ENCODE measurements at places on chromosomes 16 and 17.

DNA sequence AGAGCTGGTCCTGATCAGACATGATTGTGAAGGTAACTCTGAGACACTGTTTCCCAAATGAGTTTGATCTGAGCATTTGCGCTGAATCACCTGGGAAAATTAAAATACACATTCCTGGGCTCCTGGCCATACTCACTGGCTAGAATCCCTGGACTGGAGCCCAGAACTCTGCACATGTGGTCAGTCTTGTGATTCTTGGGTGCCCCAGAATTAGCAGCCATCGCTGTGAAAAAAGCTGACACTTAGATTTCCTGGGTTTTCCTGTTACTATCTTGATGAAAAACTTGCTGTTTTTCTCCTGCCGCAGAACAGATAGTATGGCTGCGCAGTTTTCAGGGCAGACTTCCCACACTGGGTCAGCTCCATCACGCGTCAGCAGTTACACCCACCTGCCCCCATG, 24.6 kb downstream of the NECAB2 start:
- DNase-seq = peak; percentile 29

DNA sequence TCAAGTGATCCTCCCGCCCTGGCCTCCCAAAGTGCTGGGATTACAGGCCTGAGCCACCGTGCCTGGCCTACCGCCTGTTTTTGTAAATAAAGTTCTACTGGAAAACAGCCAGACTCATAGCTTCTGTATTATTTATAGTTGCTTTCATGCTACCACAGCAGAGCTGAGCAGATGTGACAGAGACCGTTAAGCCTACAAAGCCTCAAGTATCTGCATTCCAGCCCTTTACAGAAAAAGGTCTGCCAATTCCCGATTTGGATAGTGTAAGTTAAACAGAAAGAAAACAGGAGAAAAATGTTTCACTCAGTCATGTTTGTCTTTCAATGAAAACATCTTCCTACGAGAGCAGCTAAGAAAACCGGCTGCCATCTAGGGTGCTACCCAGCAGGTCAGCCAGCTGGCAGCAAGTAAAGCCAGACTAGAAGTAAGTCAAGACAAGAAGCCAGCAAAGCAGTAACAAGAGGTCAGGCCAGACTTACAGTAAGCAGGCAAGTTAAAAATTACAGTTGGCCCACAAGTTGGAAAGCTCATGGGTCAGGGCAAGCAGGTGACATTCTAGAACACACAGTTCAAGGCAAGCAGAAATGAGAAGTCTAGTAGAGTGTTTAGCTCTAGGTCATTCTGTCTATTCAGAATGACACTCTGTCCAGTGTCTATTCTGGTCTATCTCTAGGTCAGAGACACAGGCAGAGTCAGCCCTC, 17.7 kb downstream of the NCBP3 start:
- DNase-seq = peak; percentile 33

GRCh38 chr16:2163211-2163881, 7.8 kb downstream of the TRAF7 start:
- no peak for DNase-seq

DNA sequence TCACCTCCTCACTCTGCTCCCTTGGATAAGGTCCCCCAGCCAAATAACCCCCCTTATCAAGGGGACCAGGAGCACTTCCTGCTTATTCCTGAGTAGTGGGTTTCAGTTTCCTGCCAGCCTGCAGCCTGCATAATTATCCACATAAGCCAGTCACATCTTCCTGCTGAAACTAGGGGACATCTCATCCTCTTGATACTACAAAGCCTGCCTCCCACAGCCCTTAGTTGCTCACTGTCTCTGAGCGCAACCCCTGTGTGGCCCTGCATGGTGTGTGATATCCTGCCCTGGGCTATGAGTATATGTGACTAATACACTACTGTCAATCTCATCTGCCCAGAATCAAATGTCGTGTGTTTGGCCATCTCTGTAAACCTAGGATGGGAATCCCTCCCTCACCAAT, 8.0 kb upstream of the XYLT2 start:
- no peak for DNase-seq

- DNase-seq = peak; percentile 95
Measured at GRCh38 chr17:61410141-61411010, 10.7 kb downstream of the TBX2 start.

DNA sequence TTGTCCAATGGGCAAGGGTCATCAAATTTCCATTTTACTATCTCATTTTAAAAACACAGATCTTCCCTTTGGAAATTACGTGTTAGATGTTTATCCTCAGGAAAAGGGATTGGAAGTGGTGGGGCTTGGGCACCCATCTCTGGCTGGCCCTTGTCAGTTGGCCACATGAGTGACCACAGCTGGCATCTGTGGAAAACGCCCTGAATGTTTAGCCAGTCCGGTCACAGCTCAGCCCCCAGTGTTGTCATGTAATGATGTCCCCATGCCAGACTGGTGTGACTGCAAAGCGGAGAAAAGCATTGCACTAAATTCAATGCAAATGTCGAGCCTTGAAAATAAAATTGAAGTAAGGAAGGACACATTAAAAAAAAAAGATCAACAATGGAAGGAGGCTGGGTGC, 53.0 kb downstream of the TMC6 start:
- DNase-seq = no peak

- peak; percentile 95 for DNase-seq
Measured at GRCh38 chr16:51431517-51432241, 280.6 kb upstream of the SALL1 start.

- DNase-seq = peak; percentile 54
Measured at GRCh38 chr17:55451203-55451641, 29.6 kb upstream of the MMD start.

GRCh38 chr17:71872843-71873485, 247.9 kb upstream of the SOX9 start:
- no peak for DNase-seq

GRCh38 chr17:79633154-79633553, 22.3 kb upstream of the RBFOX3 start:
- DNase-seq = no peak

- DNase-seq = peak; percentile 27
Measured at GRCh38 chr16:89864527-89864820, 8.9 kb upstream of the TCF25 start.

GRCh38 chr17:50806141-50806643, 29.2 kb upstream of the WFIKKN2 start:
- no peak for DNase-seq

DNA sequence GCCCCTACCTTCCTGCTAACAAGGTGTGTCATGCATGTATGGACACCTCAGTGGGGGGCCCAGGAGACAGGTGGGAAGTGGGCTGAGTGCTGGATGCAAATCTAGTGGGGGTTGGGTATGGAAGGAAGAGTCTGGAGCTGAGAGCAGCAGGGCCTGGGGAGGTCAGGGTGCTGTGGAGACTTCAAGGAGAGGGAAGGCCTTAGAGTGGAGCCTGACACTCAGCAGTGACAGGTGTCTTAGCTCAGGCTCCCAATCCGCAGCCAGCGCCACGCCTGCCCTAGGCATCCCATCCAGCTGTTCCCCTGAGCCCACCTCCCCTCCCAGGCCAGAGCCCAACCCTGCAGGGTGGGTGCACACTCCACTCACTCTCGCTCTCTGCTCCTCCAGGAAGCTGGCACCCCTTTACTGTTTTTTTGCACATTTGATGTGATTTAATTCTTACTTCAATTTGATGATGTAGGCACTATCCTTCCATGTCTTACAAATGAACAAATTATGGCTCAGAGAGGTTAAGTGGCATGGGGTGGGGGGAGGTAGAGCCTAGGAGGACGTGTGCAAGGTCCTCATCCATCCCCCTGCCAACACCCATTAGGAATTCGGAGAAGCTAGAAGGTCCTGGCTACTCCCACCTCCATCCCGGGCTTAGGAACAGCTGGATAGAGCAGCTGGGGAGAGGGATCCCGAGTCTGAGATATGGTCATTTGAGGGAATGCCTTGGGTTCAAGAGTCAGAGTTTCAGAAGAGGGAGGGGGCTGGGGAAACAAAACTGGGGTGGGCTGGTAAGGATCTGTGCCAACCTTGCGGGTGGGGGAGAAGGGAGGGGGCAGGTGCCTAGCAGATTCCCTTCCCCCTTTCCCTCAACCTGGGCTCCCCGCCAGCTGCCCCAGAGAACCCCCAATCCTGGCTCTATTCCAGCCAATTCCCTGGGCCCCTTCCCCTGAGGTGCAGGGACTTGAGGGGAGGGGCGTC, 2.1 kb downstream of the FAM171A2 start:
- DNase-seq = no peak

GRCh38 chr16:51916814-51917213, 630.1 kb downstream of the TOX3 start:
- no peak for DNase-seq

DNA sequence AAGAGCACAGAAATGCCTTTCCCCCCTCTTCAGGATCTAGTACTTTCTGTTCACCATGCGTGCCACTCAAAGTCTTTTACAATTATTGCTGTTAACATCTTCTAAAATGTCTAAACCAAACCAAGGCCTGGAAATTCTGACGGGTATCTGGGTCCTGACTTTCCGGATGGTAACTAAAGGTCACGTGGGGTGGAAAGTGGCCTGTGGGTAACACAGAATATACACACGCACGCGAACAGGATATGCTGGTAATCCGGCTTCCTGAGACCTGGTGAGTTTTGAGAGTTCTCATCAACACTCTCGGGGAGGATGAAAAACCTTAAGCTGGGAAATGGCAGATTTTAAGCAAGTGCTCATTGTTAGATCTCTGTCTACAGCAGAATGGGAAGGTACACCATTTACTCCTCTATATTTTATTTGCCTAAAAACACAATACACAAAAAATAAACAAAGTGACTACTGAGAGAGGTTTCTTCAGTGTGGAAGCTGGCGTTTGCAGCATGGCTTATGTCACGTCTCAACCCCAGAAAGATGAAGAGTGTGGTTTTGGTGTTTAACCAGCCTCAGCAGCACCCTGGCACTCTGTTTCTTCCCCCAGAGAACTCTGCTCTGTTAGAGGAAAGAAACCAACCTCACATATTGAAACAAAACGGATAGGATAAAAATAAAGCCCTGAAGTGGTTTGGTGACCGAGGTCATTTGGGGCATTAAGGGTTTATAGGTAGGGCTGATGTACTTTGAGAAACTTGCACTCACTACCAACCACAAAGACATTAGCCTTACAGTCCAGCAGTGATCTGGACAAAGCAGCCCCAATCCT, 37.3 kb downstream of the SMG6 start:
- DNase-seq = no peak

GRCh38 chr17:47763913-47764582, 31.0 kb downstream of the TBX21 start:
- DNase-seq = no peak

DNA sequence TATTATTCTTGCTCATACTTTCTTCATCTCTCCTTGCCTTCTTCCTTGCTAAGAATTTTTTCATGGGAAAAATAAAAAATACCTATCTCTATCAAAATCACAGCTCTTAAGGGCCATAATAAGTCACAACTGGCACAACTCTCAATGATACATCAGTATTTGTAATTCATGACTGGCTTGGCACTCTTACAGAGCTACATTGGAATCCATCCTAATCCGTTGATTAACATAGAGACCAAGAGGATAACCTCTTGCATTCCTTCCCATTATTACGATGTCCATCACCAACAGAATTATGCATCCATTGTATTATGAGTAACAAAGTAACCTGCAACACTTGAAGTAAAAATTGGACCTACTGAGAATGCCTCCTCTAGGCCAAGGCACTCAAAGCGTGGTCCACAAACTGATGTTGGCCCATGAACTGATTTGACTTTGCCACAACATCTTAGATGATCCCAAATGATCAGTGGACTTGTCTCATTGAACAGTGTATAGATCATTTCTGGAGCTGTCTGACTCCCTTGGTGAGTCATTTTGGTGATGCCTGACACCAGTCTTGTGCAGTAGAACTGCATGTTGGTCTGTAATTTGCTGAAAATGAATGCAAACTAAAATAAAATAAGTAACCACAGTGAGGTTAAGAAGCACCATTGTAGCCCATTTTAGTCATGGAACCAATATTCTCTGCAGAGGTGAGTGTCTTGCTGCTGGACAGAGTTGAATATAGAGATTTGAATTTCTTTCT, 163.2 kb downstream of the AXIN2 start:
- no peak for DNase-seq

GRCh38 chr17:31072186-31072585, 22.6 kb upstream of the NF1 start:
- peak; percentile 94 for DNase-seq

DNA sequence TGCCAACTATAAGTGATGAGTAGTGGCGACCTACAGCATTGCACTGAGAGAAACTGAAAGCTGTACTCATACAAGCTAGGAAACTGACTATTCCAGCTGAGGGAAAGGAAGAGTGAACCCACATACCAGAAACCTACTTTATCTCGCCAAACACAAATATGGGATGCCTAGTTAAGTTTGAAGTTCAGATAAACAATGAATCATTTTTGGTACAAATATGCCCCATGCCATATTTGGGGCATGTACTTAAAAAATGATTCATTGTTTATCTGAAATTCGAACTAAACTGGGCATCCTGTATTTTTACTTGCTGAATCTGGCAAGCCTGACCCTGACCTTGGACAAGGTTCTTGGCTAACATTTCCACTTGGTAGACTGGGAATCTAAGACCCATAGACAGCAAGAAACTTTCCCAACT, 527.8 kb upstream of the PSMD7 start:
- DNase-seq = peak; percentile 61

DNA sequence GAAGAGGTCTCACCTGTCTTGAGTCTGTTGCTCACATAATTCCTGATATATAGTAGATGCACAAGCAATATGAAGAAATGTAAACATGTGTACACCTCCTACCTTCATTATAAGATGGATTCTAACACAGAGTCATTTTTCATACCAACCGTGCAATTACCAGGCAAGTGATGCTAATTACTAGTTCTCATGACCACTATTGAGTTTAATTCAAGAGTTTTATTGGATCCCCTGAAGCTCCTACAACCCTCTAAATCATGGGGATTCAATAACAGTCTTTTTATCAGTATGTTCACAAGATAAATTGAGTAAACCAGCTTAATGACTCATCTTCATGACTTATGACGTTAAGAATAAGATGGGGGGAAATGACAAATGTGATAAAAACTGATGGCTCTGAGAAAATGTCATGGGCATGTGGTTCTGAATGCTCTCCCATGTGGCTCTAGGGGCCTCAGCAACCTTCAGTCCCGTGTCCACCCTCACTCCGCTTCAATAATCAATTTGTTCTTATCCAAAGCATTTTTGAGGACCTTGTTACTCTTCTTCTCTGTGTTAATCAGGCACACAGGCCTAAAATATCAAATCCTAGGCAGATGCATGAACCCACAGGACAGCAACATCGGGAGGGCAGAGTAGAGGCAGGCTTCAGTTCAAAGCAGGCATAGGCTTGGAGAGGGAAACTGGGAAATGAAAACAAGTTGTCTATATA, 42.8 kb downstream of the PRAC1 start:
- DNase-seq = no peak

DNA sequence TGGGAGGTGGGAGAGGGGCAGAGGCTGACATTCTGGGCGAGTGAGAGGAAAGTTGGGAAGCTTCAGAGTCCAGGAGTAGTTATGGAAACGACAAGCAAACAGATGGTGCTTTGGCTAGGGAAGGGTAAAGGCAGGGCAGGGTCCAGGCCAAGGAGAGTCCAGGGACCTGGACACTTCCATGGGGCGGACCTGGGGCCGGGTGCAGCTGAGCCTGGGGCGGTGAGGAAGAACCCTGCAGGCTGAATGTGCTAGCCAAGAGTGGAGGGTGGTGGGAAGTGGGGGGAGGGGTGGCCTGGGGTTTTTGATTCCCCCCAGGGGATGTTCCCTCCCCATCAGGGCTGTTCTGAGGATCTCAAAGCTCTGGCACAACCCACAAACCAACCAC, 2.6 kb downstream of the PPP1R9B start:
- peak; percentile 42 for DNase-seq

Measured in adipocyte (in vitro differentiated cells).